ENCODE measurements at places on chromosomes 4 and X. TPM values are rescaled to one million over a fixed set of nuclear protein-coding genes. Genes with fewer than 3 reads are reported as not detected.

SLIT2 gene
- not detected for total RNA-seq

CLGN gene
- 0.22 TPM for total RNA-seq

ADH1B gene
- total RNA-seq = not detected

DNA sequence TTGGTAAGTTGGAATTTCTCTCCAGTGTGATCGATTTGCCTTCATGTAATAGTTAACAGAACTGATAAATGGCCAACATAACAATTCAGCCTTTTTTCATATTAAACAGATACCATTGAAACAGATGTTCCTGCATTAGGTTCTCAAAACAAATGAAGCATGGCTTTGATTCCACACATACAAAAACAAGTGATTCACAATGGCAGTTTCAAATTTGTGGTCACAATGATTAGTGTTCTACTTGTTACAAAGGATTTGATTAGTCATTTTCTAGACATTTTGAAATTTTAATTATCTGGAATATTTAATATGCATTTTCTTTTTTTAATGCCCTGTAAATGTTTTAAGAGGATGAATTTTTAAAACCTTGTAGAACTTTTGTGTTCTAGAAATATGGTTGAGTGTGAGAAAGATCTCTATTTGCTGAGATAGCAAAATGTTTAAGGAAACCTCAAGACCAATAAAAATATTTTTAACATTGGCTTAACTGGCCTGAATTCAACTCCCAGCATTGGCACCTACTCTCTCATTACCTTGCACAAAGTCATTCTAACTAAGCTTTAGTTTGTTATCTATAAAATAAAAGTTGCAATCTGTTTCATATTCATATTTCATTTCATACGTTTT, 18.9 kb upstream of the GLRA3 start:
- DNase-seq = no peak

- no peak for DNase-seq
These were observed 762.8 kb upstream of the INTU start for GRCh38 chr4:126869967-126870366.
